ENCODE measurements at places on chromosomes 1 and 21.

GRCh38 chr1:63904826-63905225 is 131.0 kb downstream of the ROR1 start:
- DNase-seq: no peak

DNA sequence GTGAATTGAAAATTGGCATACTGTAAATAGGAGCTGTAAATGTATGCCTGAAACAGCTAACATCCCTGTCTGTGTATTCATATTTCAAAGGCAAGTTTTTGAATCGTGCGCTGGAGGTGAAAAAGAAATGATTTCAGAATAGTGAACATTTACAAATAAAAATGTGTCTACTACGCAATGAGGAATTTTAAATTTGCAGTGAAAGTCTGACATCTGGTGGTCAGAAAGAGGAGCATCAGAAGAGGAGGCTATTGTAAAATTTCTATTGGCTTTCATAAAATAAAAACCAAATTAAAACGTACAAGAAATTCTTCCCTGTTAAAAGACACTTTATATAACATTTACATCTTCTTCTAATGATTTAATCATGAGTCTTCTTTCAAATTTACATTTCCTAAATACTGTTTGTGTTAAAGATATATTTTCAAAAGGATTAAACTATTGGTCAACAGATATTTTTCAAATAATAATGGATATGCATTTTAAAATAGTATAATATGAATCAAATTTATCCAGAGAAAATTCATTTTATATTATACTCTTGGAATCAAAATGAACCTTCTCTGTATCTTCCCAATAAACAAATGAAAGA is 113.7 kb upstream of the RRP15 start:
- peak; percentile 35 for DNase-seq

GRCh38 chr1:102529446-102529845 is 532.7 kb upstream of the OLFM3 start:
- no peak for DNase-seq

- peak; percentile 42 for DNase-seq
Measured at GRCh38 chr1:1889090-1889750, 1.7 kb downstream of the GNB1 start.

DNA sequence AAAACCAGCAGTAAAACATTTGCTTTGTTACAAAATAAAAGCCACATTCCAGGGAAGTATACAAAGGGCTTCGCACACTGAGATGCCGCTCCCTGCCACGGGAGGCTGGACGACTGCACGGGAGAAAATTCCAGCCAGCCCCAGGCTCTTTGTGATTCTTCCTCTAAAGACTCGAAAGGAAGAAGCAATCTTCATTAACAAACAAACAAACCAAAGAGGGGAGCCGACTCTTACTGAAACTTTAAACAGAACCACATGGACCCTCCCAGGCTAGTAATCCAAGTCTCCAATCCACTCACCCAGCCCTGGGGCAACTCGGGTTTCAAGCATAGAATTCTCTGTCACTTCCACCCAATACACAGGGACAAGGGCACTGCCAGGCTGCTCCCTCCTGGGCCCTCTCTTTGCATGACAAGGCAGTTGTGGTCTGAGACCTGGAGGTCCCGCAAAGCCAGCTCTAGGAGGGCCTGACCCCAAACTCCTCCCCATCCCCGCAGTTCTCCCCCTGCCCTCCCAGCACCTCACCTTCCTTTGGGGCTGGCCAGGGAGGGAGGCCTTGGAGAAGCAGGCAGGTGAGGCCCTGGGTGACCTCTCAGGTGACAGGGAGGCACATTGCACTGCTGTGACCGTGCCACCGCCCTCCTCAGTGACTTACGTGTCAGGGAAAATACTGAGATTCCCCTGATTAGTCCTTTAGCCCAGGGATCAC is 26.6 kb upstream of the COL18A1 start:
- no peak for DNase-seq
